ENCODE measurements at places on chromosomes 2 and 18. TPM values are rescaled to one million over a fixed set of nuclear protein-coding genes. Genes with fewer than 3 reads are reported as not detected.

The CYP27C1 gene
- not detected for total RNA-seq

The ITGB6 gene
- total RNA-seq, result not detected

The EMX1 gene
- total RNA-seq, result not detected

The CHST9 gene
- total RNA-seq, result not detected

The CCL20 gene
- not detected for total RNA-seq

The VIT gene
- total RNA-seq, result 0.37 TPM

The PPM1G gene
- 77.2 TPM for total RNA-seq

The PSMA8 gene
- not detected for total RNA-seq

The ECEL1 gene
- not detected for total RNA-seq

The DCC gene
- total RNA-seq, result 5.1 TPM

The MYL1 gene
- total RNA-seq, result not detected

The LIMS4 gene
- 10.0 TPM for total RNA-seq

The GREB1L gene
- 5.0 TPM for total RNA-seq

The MYOM1 gene
- total RNA-seq, result 0.22 TPM

The GALR1 gene
- under 0.01 TPM for total RNA-seq

The DSG1 gene
- total RNA-seq, result not detected

The OSBPL1A gene
- 47.5 TPM for total RNA-seq

The USP40 gene
- 46.9 TPM for total RNA-seq
